Stimulated activated memory B cell treated with anti-CD40 and anti-IgM and Interleukin-4, amounts not matched to agents 10 μg/mL and 1 μg/mL and 100 μg/mL, for 72 hours (primary cell): ENCODE measurements at places on chromosomes 7 and 10.

GRCh38 chr7:15600298-15600697 lies 38.5 kb upstream of the AGMO start:
- ATAC-seq, result no peak

- ATAC-seq, result no peak
These were observed 12.7 kb downstream of the CCDC136 start for GRCh38 chr7:128804484-128804883.

- no peak for ATAC-seq
These were observed 175.9 kb downstream of the BAMBI start for GRCh38 chr10:28853195-28853594.

GRCh38 chr7:131094685-131095084 lies 233.0 kb upstream of the MKLN1 start:
- ATAC-seq, result no peak

DNA sequence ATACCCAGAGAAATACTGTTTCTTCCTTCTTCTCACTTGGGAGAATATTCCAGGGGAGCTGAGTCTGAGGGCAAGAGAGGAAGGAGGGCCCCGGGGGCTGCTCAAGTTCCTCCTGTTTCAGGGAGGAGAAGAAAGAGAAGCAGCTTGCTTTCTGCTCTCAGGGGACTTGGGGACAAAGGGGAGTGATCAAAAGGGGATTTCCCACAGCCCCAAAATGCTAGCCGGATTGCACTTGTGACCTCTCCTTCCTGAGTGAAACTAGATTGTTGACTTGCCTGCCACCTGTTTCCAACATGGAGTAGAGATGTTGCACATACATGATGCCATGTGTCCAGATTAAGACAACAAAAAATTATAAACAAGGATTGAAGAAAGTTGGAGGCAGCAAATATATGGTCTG lies 28.7 kb upstream of the PDCD4 start:
- ATAC-seq, result peak; percentile 84
